ENCODE measurements at places on chromosomes 7 and 10.

GRCh38 chr7:32164341-32164996 is 94.3 kb upstream of the PDE1C start:
- DNase-seq, result peak; percentile 81

- no peak for DNase-seq
Observed at GRCh38 chr10:131689486-131689885, 211.3 kb upstream of the PPP2R2D start.

DNA sequence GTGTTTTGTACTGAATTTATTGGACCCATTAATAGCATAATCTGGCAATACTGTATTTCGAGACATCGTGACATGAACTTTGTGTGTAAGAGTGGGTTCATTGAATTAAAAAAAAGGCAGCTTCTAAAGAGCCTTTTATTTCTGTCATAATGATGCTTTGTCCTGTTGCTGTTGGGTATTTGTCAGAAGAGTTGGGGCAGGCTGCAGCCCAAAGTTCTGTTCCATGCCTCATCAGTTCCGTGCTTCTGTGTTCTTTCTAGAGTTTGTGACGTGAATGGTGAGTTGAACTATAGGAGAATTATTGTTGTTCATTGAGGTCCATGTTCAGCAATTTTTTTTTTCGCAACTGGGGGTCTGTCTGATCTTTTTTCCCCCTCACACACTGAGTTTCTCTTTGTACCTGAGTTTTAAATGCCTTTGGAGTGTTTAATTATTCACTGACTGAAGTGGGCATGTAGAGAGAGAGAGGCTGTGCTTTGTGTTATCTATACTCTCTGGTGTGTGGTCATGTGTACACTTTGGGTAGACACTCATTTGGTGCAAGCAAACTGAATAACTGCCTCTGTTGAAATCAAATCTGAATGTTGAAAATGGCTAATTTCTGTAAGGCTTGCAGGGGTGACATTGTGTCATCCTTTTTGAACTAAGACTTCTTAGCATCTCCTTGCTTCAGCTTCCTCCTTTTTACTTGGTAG is 69.8 kb downstream of the ADD3 start:
- DNase-seq, result no peak

DNA sequence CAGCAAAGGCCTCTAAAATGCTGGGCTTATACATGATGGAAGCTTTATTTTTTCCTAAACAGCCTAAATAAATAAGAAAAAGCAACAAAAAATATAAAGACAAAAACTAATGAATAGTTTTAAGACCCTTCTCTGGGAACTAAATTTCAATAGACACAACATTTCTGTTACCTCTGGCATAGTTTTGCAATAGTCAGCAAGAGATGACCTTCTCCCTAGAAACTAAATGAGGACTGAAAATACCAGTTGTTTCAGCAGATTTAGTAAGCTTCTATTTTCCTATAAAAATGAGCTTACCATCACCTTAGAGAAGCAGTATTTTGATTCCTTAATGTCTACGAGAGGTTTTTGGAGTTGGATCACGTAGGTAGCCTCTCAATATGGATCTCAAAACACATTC is 471.4 kb upstream of the NRP1 start:
- DNase-seq, result no peak

DNA sequence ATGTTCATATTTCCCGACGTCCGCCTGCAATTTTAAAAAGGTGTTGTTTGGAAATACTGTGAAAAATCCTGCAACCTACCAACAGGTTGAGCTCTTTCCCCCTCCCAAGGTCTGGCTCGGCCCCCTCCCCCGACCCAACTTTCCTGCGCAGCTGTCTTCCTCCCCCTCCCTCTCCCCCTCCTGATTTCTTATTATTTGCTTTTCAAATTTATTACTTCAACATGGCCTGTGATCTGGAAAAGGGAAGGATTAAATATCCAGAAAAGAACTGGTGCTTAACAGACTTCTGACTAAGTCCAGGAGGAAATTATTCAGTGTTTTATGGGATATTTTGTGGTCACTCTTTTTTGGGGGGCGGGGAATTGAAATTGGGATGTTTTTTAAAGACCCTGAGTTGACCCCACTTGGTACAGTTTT is 2.4 kb downstream of the ARID5B start:
- peak; percentile 44 for DNase-seq

- no peak for DNase-seq
Observed at GRCh38 chr10:47081264-47081663, 170.0 kb downstream of the PTPN20 start.

GRCh38 chr10:77125231-77125630 is 512.4 kb downstream of the KCNMA1 start:
- DNase-seq, result no peak

- peak; percentile 36 for DNase-seq
Observed at GRCh38 chr10:123858077-123858681, 33.4 kb downstream of the CPXM2 start.

DNA sequence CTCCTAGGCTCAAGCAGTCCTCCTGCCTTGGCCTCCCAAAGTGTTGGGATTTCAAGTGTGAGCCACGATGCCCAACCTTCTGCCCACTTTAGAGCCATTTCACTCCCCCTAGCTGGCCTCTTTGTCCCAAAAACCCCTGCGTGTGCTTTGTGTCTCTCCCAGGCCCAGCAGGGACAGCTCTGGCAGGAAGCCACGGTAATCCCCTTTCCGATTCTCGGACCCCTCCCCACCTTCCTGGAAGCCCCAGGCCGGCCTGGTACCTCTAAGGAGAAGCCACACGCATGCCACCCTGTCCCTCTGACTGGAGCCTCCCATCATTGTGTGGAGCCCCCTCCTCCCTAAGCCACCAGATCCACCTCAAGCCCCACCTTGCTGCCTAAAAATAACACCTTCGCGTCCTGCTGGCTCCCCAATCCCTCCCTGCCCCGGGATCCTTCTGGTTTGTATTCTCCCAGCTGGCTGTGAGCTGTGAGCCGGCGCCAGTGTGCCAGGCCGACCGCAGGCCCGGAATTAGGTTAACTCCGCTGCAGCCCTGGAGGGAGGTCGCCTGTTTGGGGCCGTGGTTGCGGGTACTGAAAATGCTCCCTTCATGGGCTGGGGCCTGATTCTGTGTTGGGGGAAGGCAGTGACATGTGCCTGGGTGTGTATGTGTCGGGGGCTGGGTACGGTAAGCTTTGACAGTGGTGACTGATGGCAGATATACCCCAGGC is 16.4 kb upstream of the SRRM3 start:
- DNase-seq, result no peak

GRCh38 chr7:2452074-2452507 is 24.1 kb downstream of the GRIFIN start:
- DNase-seq, result peak; percentile 8

GRCh38 chr7:137195996-137196395 is 147.5 kb downstream of the PTN start:
- no peak for DNase-seq

DNA sequence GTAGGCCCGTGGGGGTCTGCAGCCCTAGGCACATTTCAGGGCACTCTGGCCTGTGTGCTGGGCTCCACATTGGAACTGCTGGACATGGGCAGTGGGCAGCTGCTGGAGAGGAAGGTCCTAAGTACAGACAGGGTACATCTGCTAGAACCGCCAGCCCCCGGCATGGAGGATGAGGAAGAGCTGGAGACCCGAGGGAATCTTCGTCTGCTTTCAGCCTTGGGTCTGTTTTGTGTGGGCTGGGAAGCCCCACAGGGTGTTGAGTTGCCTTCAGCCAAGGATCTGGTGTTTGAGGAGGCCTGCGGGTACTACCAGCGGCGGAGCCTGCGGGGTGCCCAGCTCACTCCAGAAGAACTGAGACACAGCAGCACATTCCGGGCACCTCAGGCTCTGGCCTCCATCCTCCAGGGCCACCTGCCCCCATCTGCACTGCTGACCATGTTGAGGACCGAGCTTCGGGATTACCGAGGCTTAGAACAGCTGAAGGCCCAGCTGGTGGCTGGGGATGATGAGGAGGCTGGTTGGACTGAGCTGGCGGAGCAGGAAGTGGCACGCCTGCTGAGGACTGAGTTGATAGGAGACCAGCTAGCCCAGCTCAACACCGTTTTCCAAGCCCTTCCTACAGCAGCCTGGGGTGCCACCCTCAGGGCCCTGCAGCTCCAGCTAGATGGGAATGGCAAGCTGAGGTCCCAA is 1.4 kb downstream of the HPS6 start:
- DNase-seq, result no peak

GRCh38 chr7:96596120-96596826 is 113.4 kb downstream of the SEM1 start:
- DNase-seq, result no peak

DNA sequence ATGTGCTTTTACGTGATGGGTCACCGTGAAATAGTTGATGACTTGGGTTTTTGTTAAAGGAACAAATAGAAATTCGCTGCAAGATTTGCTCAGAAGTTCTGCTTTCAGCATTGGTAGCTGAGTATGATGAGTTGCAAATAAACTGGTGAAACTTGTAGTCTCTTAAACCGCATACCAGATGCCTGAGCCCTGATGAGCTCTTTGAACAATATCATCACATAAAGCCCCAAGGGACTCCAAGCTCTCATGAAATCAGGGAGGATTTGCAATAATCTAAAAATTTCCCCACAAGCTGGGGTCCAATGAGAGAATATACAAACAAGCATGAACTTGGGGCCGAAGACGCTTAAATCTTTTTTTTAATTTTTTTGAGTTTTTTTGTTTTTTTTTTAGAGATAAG is 312.4 kb downstream of the CALN1 start:
- DNase-seq, result no peak

- DNase-seq, result no peak
Observed at GRCh38 chr7:20095436-20095835, 121.7 kb downstream of the MACC1 start.

- no peak for DNase-seq
Observed at GRCh38 chr7:5477723-5478531, 54.3 kb upstream of the TNRC18 start.

- DNase-seq, result no peak
Observed at GRCh38 chr7:135316648-135317313, 83.1 kb downstream of the STRA8 start.

DNA sequence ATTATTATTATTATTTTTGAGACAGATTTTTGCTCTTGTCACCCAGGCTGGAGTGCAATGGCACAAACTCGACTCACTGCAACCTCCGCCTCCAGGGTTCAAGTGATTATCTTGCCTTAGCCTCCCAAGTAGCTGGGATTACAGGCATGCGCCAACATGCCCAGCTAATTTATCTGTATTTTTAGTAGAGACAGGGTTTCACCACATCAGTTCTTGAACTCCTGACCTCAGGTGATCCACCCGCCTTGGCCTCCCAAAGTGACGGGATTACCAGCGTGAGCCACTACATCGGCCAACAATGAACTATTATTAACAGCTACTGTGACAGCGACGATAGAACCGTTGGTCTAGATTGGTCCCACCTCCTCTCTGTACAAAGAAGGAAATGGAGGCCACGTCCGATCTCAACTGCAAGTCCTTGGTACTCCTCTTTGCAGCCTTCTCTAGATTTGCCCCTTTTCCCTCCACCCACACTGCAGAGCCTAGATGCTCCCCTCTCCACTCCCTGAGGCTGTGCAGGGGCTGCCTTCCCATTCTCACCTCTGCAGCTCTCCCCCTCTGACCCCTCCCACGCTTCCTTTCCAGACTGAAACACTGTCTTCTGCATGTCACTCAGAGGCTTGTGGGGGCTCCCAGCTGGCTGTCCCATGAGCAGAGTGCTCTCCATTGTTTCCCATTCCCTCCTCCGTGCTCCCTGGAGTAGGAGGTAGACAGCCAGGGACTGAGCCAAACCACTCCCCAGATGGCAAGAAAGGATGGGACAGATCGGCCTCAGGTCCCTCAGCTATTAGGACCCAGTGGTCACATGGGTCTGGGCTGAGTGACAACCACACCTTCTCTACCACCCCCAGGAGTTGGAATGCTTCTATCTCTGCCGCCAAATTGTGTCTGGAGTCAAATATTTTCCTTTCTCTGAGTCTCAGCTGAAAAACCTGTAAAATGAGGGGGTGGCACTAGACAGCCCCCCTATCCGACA is 2.3 kb downstream of the LOXL4 start:
- DNase-seq, result no peak

DNA sequence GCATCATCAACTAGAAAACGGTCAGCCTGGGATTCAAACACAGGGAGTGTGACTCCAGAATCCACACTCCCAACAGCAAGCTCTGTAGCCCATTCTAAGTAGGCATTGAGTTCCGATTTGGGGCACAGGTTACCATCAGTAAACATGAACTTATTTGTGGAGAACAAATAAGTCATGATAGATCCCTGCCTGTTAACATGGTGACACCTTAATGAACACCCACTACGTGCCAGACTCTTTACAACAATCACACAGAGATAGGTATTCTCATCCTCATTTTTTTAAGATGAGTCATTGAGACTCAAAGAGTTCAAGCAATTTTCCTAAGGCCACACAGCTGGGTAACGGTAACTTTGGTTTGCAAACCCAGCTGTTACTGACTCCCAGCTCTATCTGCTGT is 91.5 kb downstream of the LYZL2 start:
- peak; percentile 64 for DNase-seq

DNA sequence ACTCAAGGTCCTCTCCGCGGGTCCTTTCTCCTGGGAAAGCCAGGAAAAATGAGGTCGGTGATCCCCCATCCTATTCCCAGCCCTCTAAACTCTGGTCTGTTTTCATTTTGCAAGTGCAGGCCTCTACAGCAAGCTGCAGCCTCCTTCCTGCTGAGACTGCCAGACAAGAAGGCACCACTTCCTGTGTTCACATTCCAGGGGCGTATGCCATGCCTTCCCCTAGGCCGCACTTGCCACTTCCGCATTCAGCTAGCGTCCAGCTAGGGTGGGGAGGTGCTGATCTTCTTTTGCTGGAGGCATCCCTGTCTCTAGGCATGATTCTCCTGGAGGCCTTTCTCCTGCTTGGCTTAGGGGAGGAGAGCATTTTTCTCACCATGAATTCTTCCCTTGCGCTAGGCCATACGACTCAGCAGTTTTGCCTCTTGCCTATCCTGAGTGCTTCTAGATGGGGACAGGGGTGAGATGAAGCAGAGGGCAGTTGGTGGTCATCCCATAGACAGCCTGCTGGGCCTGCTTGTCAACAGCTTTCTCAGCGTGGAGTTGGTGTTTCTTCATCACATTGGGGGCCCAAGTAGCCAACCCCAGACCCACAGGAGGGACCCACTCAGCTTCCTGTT is 328.9 kb downstream of the RPS24 start:
- peak; percentile 54 for DNase-seq

GRCh38 chr7:87885018-87885417 is 8.7 kb downstream of the DBF4 start:
- no peak for DNase-seq

- no peak for DNase-seq
Observed at GRCh38 chr7:71332207-71332606, 200.3 kb downstream of the GALNT17 start.

DNA sequence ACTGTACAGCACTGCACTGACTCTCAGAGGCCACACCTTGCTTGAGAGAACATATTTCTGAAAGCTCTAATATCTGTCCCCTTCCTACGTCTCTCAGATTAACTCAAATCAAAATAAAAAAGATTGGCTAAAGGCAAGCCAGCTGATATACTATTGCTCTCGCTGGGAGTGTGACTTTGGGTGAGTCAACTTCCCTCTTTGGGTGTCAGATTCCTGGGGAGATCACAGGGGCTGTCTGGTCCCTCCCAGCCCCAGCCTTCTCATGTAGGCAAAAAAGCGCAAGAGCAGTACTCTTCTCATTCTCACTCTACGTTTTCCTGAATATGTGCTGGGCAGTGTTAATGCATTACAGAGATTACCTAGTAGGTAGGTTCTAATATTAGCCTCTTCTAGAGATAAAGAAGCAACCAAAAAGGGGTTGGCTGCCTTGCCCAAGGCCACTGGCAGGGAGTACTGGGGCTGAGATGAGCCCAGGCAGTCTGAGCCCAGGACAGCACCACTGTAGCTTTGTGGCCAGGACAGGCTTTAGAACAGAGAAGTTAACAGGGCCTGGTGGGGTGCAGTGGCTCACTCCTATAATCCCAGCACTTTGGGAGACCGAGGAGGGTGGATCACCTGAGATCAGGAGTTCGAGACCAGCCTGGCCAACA is 9.1 kb upstream of the DENND2A start:
- DNase-seq, result peak; percentile 32
